ENCODE measurements at places on chromosomes 7 and 10.

DNA sequence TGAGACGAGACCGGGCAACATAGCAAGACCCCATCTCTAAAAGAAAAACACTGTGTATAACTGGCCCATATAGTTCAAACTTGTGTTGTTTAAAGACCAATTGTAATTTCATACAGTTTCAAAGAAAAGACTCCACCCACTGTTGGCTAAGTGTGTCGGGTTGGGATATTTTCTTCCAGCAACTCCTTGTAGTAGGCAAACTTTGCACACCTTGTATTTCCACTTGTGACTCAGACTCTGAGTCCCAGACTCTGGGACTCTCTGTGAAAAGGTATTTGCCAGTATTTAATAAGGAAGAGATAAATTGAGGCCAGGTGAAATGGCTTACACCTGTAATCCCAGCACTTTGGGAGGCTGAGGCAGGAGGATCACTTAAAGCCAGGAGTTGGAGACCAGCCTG, 29.3 kb upstream of the RHBDD2 start:
- DNase-seq, result no peak

DNA sequence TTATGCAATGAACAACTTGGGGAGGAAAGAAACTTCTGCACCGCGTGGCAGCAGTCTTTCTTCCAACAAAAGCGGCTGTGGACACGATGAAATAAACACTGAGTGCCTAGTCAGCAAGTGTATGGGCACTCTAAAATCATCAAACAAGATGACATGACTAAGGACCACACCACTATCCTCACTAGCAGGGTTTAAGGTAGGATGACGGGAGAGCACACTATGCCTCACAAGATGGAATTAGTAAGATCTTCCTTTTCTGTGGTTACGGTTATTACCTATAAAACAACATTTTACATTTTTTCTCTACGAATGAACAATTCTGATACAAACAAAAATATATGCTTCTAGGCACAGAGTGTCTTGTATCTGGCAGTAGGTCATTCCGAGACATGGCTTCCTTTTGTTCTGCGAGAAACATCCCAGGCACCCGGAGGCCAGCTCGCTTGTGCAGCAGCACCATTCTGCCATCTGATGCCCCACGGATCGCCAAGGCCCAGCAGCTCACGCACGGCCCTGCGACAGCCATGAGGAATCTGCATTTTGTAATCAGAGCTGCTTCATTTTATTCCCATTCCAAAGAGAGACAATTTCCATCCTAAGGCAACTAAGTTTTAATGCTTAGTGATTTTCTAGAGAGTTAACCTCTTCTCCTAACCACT, 54.1 kb upstream of the NCAPG2 start:
- DNase-seq, result no peak

GRCh38 chr7:150450491-150451001, at the start of gene GIMAP8:
Gene GIMAP8 (plus strand): TSS chr7:150450630. CDS start chr7:150466699, 16,069 bp downstream.
- DNase-seq, result no peak

DNA sequence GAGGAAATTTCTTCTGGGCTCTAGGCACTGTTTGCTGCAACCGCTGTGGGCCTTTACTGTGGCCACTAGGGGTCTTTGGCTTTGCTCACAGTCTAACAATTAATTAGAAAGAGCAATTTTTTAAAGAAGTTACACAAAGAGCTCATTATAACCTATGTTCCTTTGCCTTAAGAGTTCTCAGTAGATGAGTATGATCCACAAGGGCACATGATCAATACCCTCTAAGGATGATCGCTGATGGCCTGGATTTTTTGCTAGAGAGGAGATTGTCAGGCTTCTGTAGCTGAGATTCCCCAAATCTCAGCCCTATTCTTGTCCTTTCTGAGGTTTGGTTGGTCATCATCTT, 80.8 kb upstream of the RHOBTB1 start:
- DNase-seq, result no peak

DNA sequence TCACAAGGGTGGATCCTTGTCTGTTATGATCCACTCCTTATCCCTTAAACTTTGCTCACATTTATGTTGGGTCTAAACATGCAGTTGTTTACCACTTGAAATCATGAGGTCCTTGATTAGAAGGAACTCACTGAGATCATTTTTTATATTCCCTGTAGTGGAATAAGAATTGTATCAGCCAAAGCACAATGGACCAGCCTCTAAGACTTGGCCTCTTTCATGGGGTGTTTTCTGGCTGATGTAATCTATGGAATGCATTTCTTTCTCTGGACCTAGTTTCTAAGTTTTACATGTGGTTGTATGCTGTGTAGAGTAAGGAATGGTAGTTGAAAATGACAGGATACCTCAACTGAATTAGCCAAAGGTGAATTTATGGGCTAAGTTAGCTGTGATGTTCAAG, 376.6 kb downstream of the SORCS3 start:
- no peak for DNase-seq

DNA sequence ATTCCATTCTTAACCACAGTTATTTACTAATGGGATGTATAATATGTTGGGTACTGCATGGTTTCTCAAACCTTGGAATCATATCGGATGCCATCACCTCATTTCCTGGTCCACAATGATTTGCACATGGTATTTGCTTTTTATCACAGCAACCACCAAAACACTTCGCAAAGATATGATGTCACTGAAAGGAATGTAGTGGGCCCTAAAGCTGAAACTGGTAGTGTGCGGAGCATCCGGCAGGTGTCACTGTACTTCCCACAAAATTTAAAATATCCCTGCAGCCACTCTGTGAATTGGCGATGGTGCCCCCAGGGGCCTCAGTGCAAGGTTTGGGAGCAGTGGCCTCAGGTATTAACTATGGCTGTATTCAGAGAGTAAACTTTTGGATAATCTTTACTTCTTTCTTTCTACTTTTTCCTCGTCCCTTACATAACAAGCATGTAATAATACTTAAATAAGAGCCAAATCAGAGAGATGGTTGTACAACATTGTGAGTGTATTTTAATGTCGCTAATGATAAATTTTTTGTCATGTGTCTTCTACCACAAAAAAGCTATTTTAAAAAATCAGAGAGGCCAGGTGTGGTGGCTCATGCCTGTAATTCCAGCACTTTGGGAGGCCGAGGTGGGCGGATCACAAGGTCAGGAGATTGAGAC, 66.2 kb downstream of the FAM241B start:
- DNase-seq, result no peak
